ENCODE measurements at places on chromosomes 4 and X.

DNA sequence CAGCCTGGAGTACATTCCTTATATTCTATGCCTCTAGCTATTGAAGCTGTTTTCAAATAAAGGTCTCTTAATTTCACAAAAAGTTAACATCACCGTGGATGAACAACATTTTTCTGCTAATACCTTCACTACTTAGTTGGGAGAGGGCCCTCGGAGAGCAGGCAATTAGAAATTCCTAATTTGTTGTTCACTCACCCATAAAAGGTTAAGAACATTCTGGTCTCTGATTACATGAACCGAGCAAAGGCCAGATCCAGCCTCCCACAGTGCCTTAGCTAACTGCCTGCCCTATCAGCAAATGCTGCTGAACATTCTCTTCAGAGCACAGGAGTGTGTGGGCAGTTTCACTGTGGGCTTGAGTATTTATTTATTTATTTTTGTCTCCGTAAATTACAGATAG is 36.0 kb upstream of the TTC29 start:
- DNase-seq, result no peak

DNA sequence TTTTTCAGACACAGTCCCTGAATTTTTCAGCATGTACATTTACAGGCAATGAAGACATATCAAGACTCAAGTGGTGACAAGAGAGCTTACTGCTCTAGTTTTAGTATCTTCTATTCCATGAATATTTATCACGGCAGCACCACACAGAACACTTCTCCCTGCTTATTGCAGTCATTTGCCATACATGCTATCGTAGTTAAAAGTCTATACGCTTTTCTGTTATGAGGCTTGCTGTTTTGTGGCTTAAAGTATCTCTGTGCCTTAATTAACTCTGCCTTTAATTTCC is 65.4 kb upstream of the GK2 start:
- DNase-seq, result no peak

DNA sequence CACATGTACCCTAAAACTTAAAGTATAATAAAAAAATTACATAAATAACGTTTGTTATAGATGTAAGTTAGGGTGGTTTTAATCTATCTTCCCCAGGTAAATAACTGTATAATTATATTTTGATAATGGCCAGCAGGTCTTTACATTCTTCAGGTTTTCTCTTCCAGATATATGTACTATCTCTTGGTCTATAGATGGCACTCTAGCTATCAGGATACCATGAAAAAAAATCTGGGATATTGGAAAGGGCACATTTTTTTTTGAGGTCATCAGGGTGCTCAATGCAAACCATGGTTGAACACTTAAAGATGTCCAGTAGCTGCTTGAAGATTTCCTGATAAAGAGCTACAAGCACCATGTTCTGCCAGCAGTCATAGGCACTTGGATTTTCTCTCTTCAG is 15.6 kb upstream of the ADH4 start:
- no peak for DNase-seq

DNA sequence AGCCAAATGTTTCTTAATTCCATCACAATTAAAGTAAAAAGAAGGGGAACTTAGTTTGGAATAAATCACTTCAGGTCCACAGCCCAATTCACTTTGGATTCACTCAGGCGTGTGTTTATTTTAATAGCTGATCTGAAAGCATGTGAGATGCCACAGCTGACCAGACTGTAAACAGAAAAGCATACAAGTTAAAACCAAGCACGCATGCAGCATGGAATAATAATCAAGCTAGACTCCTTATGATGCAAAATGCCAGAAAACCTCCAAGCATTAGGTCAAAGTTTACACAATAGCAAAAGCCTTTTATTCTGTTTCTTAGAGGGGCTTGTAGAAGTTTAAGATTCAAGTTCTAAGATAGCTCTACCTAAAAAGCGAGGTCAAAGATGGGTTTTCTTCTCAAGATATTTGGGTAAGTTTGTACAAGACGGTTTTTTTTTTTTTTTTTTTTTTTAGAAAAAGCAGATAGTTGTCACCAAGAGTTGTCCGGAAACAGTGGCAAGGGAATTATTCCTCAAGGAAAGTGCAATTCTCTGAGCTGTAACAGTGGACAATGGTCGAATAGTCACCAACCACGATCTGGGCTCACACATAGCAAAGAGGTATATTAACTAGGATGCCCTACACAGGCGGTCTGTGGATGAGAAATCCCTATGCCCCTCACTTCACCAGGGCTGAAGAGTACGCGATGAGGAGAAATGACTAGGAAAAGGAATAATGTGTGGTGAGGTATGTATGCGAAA is 763 bp upstream of the PRRG1 start:
- DNase-seq, result no peak

- DNase-seq, result no peak
Measured at GRCh38 chr4:54098375-54098774, 1.6 kb upstream of the GSX2 start.

DNA sequence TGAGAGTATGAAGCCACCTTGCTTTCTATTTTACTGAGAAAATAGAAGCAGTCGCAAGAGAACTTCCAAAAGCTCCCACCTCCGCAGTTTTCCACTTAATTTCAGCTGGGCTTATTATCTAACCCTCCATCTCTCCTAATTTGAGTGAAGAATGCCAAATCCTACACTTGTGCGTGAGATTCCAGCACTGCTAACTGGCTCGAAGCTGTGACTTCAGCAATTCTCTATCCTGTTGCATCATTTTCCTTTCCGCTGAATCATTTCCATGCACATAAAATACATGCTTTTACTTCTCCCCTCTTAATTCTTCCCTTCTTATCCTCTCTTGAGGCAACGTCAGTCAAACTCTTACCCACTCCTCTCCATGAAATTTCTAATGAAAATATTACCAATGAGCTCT is 189.5 kb downstream of the GASK1B start:
- DNase-seq, result no peak

DNA sequence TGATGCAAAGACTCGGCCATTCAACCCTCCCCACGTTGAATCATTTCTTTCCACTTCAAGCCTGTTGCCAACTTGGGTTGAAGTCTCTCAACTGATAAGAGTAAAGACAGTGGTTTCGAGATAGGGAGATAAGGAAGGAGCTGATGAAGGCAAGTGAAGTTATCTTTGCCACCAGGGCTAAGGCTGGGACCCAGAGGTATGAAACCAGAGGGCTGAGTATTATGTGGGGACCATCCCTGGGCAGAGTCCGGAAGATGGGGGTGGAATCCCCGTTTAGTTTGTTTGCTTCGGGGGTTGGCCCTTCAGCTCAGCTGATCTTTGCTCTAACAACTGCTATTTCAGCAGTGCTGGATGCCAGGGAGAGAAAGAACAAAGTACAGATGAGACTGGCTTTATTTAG is 2.3 kb upstream of the XPNPEP2 start:
- no peak for DNase-seq

DNA sequence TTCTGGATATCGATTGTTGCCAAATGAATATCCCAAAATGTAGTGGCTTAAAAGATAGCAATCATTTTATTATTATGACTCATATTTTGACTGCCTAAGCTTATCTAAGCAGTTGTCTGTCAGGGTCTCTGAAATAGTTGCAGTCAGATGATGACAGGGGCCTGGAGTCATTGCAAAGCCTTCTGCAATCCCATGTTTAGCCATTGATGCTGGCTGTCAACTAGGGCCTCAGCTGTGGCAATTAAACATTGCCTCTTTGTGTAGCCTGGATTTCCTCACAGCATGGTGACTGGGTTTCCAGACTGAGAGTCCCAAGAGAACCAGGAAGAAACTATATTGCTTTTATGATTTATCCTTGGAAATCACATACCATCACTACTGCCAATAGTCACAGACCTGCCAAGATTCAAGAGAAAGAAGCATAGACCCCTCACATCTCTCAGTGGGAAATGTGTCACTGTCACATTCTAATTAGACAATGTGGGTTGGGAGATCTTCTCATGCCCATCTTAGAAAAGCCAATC is 227.3 kb upstream of the NOCT start:
- no peak for DNase-seq
